ENCODE measurements at places on chromosomes 6 and 20. TPM values are rescaled to one million over a fixed set of nuclear protein-coding genes. Genes with fewer than 3 reads are reported as not detected.

NANP gene
- total RNA-seq: 5.7 TPM

TRIM15 gene
- not detected for total RNA-seq

GRIK2 gene
- 3.7 TPM for total RNA-seq

CST2 gene
- total RNA-seq: not detected

GGTLC1 gene
- total RNA-seq: not detected

ID4 gene
- 12.5 TPM for total RNA-seq

RNF39 gene
- not detected for total RNA-seq

PLG gene
- total RNA-seq: 2.6 TPM

PRND gene
- 25.6 TPM for total RNA-seq

HEY2 gene
- 7.3 TPM for total RNA-seq

SEMG1 gene
- total RNA-seq: not detected

MEI4 gene
- not detected for total RNA-seq

ULBP2 gene
- not detected for total RNA-seq

TSPO2 gene
- total RNA-seq: 1.0 TPM

TRAPPC3L gene
- 0.52 TPM for total RNA-seq

SRXN1 gene
- total RNA-seq: 11.0 TPM

Data from skeletal muscle tissue (tissue), 5 donors.